ENCODE measurements at places on chromosomes 2 and 18. TPM values are rescaled to one million over a fixed set of nuclear protein-coding genes. Genes with fewer than 3 reads are reported as not detected.

- DNase-seq = no peak
Observed at GRCh38 chr2:2263196-2263829, 67.8 kb downstream of the MYT1L start.

The CPO gene
- polyA plus RNA-seq = not detected

DNA sequence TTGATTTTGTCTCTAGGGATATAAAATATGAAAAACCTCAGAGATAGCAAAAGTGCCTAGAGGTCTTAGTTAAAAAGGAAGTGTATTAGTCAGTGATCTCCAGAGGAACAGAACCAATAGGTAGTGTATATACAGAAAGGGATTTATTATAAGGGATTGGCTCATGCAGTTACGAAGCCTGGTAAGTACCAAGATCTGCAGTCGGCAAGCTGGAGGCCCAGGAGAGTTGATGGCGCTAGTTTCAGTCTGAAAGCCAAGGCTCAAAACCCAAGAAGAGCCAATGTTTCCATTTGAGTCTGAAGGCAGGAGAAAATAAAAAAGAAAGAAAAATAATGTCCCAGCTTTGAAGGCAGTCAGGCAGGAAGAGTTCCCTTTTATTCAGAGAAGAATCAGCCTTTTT, 93.3 kb downstream of the COLEC12 start:
- DNase-seq = no peak

GRCh38 chr2:108594132-108594981, 60.1 kb downstream of the LIMS1 start:
- DNase-seq = no peak

The ERBB4 gene
- not detected for polyA plus RNA-seq

DNA sequence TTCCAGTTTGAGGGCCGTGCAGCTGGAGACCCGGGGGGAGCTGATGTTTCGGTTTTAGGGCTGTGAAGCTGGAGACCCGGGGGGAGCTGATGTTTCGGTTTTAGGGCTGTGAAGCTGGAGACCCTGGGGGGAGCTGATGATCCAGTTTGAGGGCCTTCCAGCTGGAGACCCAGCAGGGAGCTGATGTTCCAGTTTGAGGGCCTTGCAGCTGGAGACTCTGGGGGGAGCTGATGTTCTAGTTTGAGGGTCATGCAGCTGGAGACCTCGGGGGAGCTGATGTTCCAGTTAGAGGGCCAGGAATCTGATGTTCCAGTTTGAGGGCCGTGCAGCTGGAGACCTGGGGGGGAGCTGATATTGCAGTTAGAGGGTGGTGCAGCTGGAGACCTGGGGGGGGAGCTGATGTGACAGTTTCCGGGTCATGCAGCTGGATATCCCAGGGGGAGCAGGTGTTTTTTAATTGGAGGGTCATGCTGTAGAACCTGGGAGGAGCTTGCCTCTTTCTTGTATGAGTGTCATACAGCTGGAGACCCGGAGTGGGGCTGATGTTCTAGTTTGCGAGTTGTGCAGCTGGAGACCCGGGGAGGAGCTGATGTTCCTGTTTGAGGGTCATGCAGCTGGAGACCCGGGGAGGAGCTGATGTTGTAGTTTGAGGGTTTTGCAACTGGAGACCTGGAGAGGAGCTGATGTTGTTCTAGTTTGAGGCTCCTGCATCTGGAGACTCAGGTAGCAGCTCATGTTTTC, 153.2 kb downstream of the RTP5 start:
- no peak for DNase-seq

DNA sequence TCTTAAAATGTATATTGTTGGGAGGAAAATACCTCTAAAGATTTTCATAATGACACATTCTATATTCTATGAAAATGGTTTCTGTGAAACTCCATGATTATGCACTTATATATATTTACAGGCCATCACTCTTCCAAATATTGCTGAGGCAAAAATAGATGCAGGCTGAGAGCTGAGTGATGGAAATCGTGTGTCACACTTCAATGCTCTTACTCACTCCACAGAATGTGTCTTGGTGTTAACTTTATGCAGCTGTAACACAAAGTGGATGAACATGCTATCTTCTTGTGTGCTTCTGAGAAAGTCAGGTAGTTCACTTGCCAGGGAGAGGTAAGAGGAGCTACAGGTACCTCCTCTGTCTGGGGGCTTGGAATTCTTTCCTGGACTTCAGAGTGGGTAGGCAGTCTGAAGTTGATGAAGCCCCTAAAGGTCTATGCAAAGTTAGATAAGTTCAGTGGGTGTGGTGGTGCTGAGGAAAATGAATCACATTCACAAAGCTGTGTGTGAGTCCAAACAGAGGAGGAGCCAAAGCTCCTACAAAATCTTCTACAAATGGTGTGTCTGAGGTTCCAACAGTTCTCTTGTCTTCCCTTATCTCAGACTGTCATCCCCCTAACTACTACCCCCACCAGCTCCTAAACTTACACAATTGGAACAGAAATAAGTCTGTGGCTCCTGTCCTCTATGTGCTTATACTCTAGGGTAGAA, 74.2 kb upstream of the ST6GAL2 start:
- DNase-seq = no peak

Measured in immature natural killer cell (primary cell).